Panc1 (cell line): ENCODE measurements at places on chromosomes 3 and 15. TPM values are rescaled to one million over a fixed set of nuclear protein-coding genes. Genes with fewer than 3 reads are reported as not detected.

The ZNF860 gene
- 8.9 TPM for total RNA-seq

The TF gene
- 9.5 TPM for total RNA-seq

The ALS2CL gene
- total RNA-seq, result 2.7 TPM

The GNAT1 gene
- total RNA-seq, result not detected

The HDC gene
- not detected for total RNA-seq

The CCDC39 gene
- total RNA-seq, result not detected

The CCR4 gene
- 0.10 TPM for total RNA-seq

The EXD1 gene
- total RNA-seq, result 0.15 TPM

The ACTRT3 gene
- 1.7 TPM for total RNA-seq

The LXN gene
- 301 TPM for total RNA-seq

The KBTBD13 gene
- not detected for total RNA-seq

The EFCC1 gene
- 0.15 TPM for total RNA-seq

The ISLR2 gene
- total RNA-seq, result 0.36 TPM

The IL12A gene
- total RNA-seq, result not detected

The SLC35G2 gene
- 15.0 TPM for total RNA-seq

The ZNF501 gene
- total RNA-seq, result 0.15 TPM

The NANOGP8 gene
- total RNA-seq, result not detected

The BBS4 gene
- 17.9 TPM for total RNA-seq

The ALDH1A2 gene
- 0.98 TPM for total RNA-seq

The GOLGA8T gene
- not detected for total RNA-seq

The AHSG gene
- total RNA-seq, result 0.85 TPM

The AQP9 gene
- not detected for total RNA-seq

The NR1I2 gene
- total RNA-seq, result not detected

The TNFSF10 gene
- 2.2 TPM for total RNA-seq

The ANKUB1 gene
- total RNA-seq, result not detected

The IL17RE gene
- total RNA-seq, result 1.1 TPM

The EPHA6 gene
- 0.57 TPM for total RNA-seq

The KLHL6 gene
- 0.03 TPM for total RNA-seq

The SLC35A5 gene
- 37.8 TPM for total RNA-seq

The MYLK gene
- total RNA-seq, result 29.7 TPM

The GMNC gene
- total RNA-seq, result not detected

The RPS27L gene
- 61.3 TPM for total RNA-seq

The IVD gene
- total RNA-seq, result 74.6 TPM

The AGBL1 gene
- total RNA-seq, result not detected
